ENCODE measurements at places on chromosomes 1 and 21.

DNA sequence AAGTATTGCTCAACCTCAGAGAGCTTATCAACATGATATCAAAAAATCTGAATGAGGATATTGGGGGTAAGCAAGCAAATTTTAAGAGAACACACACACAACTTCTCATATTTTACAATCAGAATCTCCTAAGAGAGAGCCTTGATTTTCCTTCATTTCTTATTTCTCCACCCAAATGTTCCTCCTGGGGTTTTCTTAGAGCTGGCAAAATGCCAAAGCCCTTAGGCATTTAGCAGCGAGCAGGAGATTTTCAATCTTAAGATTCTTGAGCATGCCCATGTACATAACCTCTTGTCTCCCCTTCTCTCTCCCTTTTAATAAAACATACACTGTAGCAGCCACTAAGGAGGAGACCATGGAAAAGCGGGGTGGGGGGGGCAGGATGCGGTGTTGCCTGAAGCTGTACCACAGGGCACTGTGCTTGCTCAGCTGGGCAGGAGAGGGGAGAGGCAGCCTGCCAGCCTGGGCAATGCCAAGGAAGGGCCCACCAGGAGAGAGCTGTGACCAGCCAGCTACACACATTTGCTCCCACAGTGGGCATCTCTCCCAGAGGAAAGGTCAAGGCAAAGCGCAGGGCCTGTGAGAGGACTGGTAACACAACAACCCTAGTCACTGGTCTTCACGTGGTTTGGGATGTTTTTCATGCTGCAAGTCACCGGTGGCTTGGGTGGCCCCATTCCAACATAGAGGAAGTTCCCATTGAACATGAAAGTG is 4.3 kb downstream of the BRINP2 start:
- no peak for DNase-seq

DNA sequence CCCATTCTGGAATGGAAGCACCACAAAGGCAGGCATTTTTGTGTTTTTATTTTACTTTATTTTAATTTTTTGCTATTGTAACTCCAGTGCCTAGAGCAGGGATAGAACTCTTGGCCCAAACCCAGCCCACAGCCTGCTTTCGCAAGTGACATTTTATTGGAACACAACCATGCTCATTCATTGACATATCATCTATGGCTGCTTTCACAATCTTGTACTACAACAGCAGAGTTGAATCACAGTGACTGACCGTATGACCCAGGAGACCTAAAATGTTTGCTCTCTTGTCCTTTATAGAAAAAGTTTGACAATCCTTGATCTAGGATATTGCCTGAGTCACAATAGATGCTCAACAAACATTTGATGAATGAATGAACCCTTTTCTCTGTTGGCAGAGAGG is 83.9 kb upstream of the ATP1A1 start:
- no peak for DNase-seq

- DNase-seq: no peak
These were observed 43.6 kb downstream of the C21orf91 start for GRCh38 chr21:17775431-17776126.

DNA sequence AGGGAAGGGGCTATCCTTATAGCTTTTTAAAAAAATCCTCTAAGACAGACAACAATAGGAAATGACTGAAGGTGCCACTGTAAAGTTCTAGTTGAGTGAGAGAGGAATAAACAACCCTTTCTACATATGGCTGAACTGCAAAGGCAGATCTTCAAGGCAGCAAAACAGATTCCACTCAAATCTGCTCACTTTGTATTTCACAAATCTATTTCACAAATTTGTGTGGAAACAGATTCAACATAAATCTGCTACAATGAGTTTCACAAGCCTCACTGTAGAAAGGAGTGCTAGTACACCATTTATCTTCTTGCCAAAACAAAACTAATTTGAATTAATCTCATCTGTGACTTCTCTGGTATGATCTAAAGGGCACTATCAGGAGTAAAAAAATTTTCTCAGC is 451.3 kb downstream of the PLA2G4A start:
- no peak for DNase-seq

- no peak for DNase-seq
These were observed 88.6 kb upstream of the LMO4 start for GRCh38 chr1:87239997-87240605.

DNA sequence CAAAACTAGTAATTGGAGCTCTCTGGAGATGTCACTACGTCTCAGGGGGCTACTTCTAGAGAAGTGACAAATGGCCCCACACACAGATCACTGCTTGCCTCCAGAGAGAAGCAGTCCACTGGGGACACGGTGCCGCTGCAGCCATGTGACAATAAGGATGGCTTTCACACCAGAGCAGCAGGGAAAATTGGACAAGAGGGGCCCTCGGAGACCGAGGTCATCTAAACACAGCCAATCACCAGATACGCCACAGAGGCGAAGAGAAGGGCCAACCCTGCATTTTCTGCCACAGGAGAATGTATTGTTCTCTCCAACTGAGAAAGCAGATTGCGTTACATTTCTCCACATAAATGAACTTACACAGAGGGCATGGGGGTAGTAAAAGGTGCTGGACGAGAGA is 51.2 kb upstream of the TIAM1 start:
- peak; percentile 14 for DNase-seq

GRCh38 chr1:55860798-55861519 is 645.8 kb upstream of the USP24 start:
- DNase-seq: no peak

- DNase-seq: no peak
These were observed 33.1 kb downstream of the SIPA1L2 start for GRCh38 chr1:232596666-232597303.

DNA sequence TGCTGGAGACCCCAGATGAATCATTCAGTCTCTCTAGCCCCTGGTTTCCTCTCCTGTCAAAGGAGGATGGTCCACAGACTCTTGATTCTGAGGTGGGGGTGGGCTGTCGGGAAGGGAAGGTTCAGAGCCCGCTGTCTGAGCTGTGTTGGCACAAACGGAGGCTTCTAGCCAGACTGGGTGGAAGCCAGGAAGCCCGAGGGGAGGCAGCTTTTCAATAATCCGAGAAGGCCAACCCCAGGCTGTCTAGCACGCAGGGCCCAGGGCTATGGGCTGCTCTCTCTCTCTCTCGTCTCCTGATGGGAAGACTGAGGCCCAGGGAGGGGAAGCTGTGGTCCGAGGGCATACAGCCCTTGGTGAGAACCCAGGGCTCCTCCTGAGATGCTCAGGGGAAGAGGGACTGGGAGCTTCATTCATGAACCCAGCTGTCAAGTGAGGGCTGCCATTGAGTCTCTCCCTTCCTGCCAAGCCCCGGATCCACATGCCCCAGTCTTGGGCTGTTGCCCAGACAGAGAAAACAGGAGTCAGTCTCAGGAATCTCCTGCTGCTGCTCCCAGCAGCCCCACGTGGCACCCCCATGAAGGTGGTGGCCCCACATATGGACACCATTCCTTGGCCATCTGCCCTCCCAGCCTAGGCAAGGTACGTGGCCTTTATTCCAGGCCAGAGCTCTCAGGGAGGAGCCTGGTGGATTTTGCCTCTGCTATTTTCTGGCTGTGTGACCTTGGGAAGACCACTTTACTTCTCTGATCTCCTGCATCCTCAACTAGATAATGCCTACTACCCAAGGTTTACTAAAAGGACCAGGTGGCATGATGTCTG is 44.4 kb downstream of the RAP1GAP start:
- DNase-seq: no peak

- DNase-seq: no peak
These were observed 636.4 kb upstream of the PLXNA2 start for GRCh38 chr1:208880433-208881100.

GRCh38 chr1:205373022-205373797 is 16.5 kb upstream of the KLHDC8A start:
- DNase-seq: no peak

DNA sequence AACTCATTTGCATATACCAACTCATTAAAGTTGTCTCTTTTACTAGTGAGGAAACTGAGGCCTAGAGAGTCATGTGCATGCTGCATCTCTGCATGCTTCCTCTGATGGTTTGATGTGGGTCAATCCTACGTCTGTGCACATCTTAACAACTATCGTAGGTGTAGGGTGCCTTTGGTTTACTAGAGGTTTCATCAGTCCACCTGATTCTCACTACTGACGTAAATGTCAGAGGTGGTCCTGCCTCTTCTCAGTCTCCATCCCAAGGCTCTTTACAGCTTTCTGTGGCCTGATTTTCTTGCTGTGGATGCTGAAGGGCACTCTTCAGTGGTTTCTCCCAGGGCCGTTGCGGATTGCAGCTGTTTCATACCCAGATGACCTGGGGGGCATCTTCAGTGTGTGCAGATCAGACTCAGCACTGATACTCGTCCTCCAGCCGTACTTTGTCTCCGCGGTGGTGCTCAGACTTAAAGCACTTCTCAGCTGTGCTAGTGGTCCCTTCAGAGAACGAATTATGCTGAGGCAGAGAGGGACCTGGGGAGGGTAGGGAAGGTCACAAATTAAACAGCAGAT is 407.0 kb downstream of the KIF26B start:
- no peak for DNase-seq

- DNase-seq: no peak
These were observed 36.5 kb downstream of the NCF2 start for GRCh38 chr1:183553764-183554163.

GRCh38 chr1:158374860-158375259 is 21.2 kb downstream of the CD1E start:
- no peak for DNase-seq

DNA sequence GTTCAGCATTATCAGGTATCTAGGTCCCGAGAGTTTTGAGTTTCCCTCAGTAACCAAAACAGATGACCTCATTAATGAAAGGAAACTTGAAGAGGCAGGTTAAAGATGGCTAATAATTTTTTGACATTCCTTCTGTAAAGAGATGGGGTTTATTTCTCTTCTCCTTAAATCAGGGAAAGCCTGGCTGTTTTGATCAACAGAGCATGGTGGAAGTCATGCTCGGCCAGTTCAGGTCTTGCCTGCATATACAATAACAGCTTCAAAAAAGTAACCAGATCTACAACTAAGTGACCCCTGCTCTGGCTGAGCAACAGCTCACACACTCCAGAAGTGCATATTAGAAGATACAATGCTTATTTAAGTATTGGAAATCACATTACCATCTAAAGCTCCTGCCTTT is 36.6 kb upstream of the POU2F1 start:
- DNase-seq: no peak

GRCh38 chr1:9615316-9616063 is 26.8 kb downstream of the TMEM201 start:
- no peak for DNase-seq

DNA sequence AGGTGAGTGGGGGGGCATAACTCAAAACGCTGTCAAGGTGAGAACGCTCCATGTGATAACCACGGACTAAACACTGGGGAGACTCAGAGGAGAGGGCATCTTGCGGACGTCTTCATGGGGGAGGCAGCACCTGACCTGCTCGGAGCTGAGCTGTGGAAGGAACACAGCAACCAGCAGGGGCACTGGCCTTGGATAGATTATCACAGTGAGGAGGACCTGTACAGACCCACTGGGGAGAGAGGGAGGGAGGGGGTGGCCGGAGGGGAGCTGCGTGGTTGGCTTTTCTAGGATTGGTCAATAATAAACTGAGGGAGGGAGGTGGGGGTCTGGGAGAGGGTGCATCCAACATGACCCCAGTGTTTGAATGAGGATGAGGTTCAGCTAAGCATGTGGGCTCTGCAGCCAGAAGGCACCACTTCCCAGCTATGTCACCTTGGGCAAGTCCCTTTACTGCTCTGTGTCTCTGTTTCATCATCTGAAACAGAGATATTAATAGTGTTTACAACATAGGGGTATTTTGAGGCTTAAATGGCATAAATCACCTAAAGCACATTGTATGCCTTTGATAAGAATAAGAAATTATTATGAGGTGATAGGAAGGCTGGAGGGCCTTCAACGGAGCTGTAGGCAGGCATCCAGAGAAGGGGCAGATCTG is 123.3 kb downstream of the GRIK3 start:
- no peak for DNase-seq

GRCh38 chr1:20076710-20077461 is 6.9 kb downstream of the PLA2G5 start:
- peak; percentile 11 for DNase-seq

GRCh38 chr1:205480349-205480985 is 24.0 kb upstream of the CDK18 start:
- DNase-seq: no peak

- DNase-seq: no peak
These were observed 61.7 kb upstream of the SLC25A33 start for GRCh38 chr1:9477535-9477934.

GRCh38 chr1:24111996-24112779 is at the start of gene MYOM3:
TSS of gene MYOM3 (minus strand) at chr1:24112135. CDS start at chr1:24108636, 3,499 bp downstream.
- DNase-seq: peak; percentile 83

DNA sequence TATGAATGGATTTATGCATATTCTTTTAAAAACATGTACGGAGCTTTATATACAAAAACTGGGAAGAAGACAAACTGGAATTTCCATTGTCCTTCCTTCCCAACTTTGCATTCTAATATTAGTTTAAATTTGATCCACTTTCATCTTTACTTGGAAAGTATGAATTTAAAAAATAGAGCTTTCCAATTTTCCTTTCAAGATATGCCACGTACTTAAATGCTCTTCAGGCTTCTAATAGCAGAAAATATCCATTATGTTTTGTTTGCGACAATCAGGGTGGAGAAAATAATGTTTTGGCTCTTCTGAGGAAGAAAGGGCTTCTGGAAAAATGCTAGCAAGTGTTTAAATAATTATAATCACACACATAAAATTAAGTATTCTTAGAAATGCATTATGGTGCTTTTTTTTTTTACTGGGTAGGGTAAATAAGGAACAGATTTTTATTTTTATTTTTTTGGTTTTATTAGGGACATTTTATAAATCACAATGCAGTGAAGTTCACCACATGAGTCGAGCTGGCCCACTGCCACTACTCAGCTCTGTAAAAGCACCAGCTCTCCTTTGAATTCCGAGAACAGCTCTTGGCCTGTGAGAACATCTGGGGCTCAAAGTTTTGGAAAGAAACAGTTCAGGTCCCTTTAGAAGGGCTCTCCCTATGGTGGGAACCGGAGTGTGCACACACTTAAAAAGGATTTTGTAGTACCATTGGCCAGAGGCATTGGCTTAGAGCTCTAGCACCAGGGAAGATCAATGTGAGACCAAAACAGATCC is 287.4 kb upstream of the LYPLAL1 start:
- no peak for DNase-seq

DNA sequence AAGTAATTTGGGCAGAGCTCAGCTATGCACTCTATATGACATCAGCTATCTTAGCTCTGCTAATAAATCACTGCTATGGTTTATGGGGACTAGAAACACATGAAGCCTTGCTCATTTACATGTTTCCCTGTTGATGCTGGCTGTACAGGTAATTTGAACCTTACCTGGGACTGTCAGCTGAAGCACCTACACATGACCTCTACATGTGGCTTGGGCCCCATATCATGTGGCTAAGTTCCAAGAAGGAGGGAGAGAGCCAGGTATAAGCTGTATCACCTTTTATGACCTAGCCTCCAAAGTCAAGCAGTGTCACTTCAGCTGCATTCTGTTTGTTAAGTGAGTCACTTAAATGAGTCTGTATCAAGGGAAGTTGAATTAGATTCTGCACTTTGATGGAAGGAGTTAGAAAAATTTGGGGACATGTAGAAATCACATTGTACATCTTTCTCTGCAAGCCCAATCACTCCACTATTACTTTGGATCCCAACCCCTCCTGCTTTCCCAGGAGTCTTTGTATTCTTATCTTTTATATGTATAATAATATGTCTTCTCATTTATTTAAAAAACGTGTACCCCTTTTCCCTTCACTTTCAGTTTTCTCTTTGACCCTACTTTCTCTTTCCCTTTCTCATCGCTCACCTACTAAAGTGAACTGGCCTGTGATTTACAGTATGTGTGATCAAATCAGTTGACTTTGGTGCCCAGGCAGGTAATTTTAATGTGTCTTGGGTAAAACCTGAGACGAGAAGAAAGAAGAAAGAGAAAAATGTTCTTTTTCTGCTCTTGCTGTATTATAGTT is 53.4 kb upstream of the PRKACB start:
- no peak for DNase-seq

GRCh38 chr1:86499987-86500593 is 31.4 kb downstream of the CLCA1 start:
- no peak for DNase-seq

All from coronary artery (tissue), 2 donors.